ENCODE measurements at places on chromosomes 2 and 18.

DNA sequence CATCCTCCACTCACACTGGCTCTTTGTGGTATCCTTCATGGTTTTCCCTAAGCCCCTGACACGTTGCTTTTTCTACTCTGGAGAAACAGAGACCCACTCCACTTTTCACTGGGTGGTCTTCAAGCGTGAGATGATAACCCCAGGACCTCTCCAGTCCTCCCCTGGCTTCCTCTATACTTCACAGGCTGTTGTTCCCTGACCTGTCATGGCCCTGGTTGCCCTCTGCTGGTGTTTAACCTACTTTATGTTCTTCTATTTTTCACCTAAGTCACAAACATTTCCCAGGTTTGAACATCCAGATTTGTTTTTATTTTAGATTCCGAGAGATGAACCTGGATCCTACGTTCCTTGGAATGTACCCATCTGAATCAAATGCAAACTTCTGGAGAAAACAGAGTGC is 84.5 kb downstream of the AOX1 start:
- no peak for DNase-seq

DNA sequence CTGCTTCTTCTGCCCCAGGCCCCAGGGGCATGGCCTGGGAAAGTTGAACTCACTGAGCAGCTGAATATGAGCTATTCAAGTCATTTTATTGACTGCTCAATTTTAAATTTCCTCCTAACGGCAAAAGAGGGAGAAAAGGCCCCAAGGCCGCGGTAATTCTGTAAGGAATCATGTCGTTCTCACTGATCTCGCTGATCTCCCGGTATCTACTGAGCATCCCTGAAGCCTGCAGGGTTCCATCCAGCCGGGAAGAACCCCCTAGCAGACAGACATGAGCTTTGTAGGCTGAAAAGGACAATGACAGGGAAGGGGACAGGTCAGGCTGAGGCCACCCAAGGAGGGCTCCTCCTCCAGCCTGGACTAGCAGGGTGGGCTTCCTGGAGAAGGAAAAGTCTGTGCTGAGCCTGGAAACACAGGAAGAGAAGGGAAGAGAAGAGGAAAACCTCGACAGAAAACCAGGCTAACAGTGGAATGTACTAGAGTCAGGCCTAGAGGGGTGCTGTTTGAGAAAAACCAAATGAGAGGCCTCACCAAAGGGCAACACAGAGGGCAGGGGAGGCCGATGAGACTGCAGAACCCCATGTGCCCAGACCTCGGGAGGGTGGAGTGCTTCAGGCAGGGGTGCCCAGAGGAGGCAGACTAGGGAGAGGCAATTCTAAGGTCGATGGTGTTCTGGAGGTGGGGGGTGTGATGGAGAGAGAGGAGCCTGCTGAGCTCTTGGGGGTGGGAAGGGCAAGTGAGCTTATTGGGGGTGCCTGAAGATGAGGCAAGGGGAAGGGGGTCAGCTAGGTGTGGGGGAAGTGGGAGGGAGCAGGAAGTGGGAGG is 2.9 kb upstream of the NPPC start:
- no peak for DNase-seq

GRCh38 chr2:224223851-224224555 is 177.9 kb downstream of the FAM124B start:
- no peak for DNase-seq

DNA sequence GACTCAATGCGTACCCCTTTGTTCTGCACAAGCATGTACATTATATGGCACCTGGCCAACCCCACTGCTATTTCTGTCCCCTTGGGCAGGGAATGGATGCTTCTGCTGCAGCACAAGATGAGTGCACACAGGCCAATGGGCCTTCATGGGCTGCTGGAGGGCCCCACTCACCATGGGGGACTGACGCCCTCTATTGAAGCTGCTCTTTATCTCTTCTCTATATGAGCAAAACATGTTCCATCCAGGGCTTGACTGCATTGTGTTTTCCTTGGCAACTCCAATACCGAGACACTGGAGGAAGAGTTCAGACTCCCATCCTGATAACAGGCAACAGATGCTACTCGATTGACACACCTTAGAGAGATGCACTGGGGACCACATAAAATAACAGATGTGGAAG is 251.6 kb upstream of the NCKAP5 start:
- no peak for DNase-seq

DNA sequence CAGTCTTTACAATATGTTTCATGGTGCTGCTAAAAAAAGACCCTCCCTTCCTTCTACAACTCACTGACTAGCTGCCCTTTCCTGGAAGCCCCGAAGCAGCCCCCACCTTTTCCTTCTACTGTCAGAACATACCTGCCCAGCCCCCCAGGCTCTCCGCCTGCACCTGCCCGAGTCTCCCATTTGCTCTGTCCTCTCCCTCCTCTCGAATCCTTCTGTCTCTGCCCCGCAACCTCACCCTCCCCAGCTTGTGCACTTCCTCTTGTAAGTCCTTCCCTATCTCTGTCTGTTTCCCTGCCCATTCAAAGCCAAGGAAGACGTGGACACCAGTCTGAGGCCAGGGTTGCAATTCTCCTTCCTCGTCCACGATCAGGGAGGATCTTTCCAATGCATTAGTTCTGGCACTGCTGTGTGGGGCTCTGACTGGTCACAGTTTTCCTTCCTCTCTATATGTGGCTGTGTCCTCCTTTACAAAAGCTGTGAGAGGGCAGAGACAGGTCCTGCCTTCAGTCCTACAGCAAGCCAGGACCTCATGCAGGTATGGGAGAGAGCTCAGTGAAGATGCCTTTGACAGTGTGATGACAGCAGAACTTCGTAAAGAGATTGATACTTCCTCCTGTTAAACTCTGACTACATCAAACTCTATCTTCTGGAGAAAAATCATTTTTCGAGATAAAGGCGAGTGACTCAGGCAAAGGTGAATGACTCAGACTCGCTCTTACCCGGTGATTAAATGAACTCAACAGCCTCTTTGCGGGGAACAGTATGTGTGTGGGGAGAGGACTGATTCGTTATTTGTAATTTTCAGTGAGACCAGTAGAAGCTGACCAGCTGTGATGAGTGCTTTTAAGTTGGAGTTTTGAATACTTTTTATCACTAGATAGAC is 14.2 kb downstream of the TNFRSF11A start:
- no peak for DNase-seq

GRCh38 chr2:232505856-232506255 is 14.3 kb upstream of the PRSS56 start:
- no peak for DNase-seq
